ENCODE measurements at places on chromosomes 2 and 18. TPM values are rescaled to one million over a fixed set of nuclear protein-coding genes. Genes with fewer than 3 reads are reported as not detected.

SMPD4 gene
- 41.4 TPM for total RNA-seq

LYG1 gene
- total RNA-seq, result 2.3 TPM

UGT1A8 gene
- not detected for total RNA-seq

GMPPA gene
- total RNA-seq, result 21.2 TPM

C2orf78 gene
- total RNA-seq, result not detected

DNA sequence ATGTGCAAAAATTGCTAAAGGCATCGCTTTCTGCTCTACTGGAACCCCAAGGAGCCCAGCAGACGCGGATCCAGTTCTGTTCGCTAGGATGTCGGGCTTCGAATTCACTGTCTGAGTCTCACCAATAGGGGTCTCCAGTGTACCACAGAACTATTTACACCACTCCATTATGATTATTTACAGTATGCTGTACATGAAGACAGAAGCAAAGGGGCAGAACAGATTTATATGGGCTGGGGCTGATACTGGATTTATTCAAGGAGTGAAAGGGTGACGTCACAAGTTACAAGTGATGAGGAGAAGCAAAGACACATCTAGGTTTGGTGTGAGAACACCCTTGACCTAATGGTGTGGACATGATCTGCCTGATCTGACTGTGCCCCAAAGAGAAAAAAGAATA is 185.3 kb upstream of the ATP5MC3 start:
- no peak for DNase-seq

DNA sequence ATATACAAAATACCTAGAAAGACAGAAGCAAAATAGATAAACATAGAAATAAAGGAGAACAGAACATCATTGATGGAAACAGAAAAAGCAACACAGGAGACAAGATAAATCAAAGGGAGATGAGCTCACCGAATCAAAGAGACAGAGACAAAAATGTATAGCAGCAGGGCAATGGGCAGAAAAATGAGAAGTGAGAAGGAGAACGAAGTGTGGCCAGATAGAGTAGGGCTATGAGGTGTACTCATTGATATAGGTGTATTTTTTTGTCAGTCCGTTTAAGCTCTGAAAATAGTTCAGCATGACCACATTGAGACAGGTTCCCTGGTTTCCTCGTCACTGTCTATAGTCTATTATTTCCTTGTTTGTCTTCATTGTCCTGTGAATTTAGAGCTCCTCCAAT is 55.1 kb downstream of the SP100 start:
- DNase-seq, result no peak

- no peak for DNase-seq
These were observed 107.2 kb upstream of the ZNF236 start for GRCh38 chr18:76715012-76715610.

DNA sequence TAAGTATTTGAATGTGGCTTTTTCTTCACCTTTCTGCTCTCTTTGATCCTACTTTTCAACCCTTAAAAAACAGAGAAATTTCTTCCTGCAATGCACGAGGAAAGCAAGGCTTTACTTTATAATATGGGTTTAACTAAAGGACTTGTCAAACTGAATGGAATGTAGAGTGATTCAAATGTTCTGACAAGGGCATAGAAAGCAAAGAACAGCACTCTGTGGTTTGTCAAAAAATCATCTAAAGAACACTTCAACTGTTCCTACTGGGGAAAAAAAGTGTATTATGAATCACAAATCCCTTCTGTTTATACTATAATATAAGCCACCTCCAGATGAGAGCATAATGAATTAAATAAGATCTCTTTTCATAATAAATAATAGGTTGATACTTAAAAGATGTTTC is 45.0 kb upstream of the RIT2 start:
- DNase-seq, result no peak

GRCh38 chr2:85831735-85832134 is 57.1 kb downstream of the ST3GAL5 start:
- DNase-seq, result no peak

Measured in spleen (tissue), 13 donors.